ENCODE measurements at places on chromosomes 6 and 20.

DNA sequence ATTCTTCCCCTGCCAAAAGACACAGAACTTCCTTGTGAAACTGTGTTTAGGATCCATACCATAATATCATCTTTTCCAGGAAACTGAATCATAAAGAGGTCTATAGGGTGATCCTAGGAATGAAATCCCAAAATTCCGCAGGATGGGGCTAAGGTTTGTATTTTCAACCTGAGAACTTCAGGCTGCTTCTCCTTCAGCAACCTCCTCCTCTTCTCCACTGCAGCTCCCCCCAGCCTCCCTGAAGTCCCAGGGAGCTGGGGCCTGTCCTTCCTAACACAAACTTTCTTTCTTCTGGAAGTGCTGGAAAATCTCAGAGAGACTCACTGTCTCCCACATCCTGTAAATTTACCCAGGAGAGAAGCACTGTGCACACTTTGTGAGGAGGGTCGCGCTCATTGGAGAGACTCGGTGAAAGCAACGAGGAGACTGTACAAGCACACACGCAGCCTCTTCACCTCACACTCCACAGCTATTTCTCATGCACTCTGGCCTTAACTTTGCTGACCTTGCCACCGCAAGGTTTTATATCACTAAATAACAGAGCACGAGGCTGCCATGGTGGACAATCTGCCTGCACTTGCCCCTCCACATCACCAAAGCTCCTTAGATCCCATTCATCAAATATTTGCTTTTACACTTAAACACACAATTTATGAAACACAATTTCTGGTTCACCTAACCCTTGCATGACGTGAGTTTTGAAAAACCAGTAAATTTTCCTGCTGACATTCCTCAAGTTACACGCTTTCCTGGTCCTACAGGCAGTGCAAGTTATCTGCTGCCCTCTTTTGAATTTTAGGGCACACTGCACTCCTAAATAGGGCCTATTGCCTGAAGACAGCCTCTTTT lies 14.3 kb downstream of the ID4 start:
- peak; percentile 34 for DNase-seq

GRCh38 chr20:36199345-36200257 lies 36.7 kb upstream of the AAR2 start:
- peak; percentile 74 for DNase-seq

DNA sequence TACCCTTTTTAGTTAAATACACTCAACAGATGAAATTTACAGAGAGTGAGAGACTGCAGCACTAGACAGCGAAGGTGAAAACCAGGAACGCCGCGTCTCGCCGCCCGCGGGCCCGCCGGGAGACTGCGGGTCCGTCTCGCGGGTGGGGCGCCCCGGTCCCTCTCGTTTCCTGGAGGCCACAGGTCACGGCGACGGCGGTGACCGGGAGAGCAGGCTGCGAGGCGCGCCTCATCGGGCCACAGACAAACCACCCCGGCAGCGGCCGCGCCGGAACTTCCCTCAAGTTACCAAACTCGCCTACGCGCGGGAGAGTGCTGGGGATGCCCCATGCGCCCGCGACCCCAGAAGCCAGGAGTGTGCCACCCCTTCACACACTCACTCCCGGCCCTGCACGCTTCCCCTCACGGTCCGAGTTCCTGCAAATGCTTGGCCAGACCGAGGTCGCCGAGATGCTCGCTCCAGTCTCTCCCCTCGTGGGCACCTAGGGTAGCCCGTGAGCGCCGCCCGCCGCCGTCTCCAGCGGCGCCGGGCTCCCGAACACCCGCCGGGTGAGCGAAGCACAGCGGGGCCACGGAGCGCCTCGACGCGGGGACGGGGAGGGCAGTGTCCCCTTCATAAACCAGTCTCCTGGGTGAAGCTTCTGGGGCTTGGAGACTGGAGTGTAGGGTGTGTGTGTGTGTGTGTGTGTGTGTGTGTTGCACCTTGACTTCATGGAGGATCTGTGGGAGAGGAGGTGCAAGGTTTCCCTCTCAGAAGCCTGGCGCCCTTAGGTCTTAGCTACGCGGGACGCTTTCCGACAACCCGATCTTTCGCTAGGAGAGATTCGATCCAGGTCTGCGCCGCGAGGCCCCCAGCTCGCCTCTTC lies 1.4 kb downstream of the BACH2 start:
- DNase-seq = peak; percentile 51

GRCh38 chr6:16706029-16706428 lies 55.2 kb downstream of the ATXN1 start:
- no peak for DNase-seq

- DNase-seq = peak; percentile 58
Observed at GRCh38 chr20:50305636-50306477, 115.2 kb downstream of the CEBPB start.

DNA sequence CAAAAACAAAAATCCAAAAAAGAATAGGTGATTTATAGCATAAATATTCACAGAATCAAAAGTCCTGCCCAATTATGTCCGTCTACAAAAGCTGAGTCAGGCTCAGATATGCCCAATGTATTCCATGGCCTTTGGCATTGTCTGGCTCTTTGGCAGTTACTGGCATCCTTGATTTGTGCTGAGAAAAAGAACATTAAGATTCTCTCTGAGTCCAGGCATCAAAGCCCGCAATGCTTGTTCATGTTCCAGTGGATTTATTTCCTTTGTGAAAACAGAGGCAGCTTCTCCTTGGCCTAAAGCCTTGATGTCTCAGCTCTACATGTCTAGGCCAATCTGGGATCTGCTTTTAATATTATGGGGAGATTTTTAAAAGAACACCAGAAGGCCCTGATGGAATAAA lies 76.1 kb upstream of the SLC4A11 start:
- DNase-seq = no peak

DNA sequence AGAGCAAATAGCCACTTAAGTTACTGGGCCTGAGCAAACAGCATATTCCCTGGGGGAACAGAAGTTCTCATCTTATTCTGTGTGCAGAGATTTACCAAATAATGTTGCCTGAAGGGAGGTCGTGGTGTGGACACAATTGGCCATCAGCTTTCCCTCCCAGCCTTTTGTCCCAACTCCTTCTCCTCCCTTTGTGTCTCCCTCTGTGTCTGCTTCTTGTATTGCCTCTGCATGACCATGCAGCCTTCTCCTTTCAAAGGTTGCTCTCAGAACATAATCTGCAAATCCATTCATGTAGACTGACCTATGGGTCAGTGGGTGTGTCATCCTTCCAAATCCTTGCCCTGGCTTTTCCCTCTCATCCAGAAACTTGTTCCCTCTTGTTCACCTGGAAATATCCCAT lies 150.3 kb upstream of the INSM1 start:
- DNase-seq = no peak

- DNase-seq = peak; percentile 15
Observed at GRCh38 chr6:164296411-164296810, 881.9 kb downstream of the QKI start.

GRCh38 chr20:15241681-15242080 lies 904.3 kb upstream of the FLRT3 start:
- peak; percentile 19 for DNase-seq

All from RPMI7951 (cell line).